ENCODE measurements at places on chromosomes 5 and 9.

- H3K36me3 ChIP-seq: no peaks in the 10 kb centered on the region
- H3K4me1 ChIP-seq: no peaks in the 10 kb centered on the region
- no peaks in the 10 kb centered on the region for H3K27me3 ChIP-seq
- H3K4me3 ChIP-seq: no peak overlapping the region
- no peak for DNase-seq
Observed at GRCh38 chr5:80122579-80122978, 87.4 kb downstream of the THBS4 start.

GRCh38 chr9:122389799-122390481 is 19.1 kb downstream of the PTGS1 start:
- DNase-seq: no peak
- H3K36me3 ChIP-seq: no peaks in the 10 kb centered on the region
- H3K27me3 ChIP-seq: no peaks in the 10 kb centered on the region

DNA sequence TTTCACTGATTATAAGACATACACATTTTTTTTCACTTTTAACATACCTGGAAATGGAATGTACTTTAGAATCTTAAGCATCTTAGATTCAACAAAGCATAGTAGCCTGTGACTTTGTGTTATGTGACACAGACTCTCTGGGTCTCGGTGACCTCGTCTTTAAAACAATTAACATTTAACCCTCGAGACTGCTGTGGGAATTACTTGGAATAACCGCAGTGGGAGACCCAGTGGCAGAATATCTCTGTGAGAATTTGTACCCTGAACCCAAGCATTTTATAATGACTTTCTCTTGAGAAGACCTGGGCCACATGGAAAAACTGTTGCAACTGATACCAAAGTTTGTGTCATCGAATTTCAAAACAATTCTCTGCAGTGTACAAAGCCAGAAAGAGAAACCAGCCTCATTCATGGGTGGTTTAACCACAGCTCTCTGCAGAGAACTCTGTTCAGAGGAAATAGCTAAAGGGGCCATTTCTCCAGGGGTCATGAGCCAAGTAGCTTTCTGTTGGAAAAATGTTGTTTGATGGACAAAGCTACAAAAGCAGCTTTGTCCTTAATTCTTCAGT is 10.0 kb upstream of the RETREG1 start:
- H3K27ac ChIP-seq: no peak overlapping the region
- no peaks in the 10 kb centered on the region for H3K36me3 ChIP-seq
- H3K27me3 ChIP-seq: no peaks in the 10 kb centered on the region
- DNase-seq: no peak
- H3K4me3 ChIP-seq: no peak overlapping the region

DNA sequence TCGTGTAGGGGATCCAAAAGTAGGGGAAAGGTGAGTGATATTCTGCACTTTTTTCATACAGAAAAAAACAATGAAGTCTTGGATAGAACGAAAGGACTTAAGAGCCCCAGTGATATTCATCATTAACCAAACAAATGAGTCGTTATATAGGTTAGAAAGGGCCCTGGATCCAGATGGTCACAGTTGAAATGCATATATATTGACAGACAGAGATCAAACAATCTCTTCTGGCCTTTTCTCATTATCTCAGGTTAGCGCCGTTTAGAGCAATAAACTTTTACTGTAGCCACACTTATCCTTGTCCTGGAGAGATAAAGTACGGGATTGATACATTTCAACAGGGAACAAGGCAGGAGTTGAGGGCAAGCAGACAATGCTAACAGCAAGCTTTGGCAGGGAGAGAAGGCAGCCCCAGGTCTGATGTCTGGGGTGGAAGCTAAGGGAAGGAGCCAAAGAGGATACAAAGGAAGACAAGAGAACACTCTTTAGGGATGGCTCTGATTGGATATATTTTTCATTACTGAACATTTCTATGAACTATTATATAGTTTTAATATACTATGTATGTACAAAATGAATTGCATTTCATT is 77.0 kb downstream of the LIFR start:
- H3K4me1 ChIP-seq: no peaks in the 10 kb centered on the region
- H3K4me3 ChIP-seq: no peak overlapping the region
- no peaks in the 10 kb centered on the region for H3K27me3 ChIP-seq
- no peak overlapping the region for H3K27ac ChIP-seq
- no peak for DNase-seq
- peaks cover 13% of the 10 kb centered on the region for H3K36me3 ChIP-seq

- H3K4me1 ChIP-seq: no peaks in the 10 kb centered on the region
- H3K4me3 ChIP-seq: no peak overlapping the region
- no peaks in the 10 kb centered on the region for H3K36me3 ChIP-seq
- no peak for DNase-seq
Observed at GRCh38 chr9:88197016-88197415, 58.7 kb upstream of the SPATA31C2 start.

DNA sequence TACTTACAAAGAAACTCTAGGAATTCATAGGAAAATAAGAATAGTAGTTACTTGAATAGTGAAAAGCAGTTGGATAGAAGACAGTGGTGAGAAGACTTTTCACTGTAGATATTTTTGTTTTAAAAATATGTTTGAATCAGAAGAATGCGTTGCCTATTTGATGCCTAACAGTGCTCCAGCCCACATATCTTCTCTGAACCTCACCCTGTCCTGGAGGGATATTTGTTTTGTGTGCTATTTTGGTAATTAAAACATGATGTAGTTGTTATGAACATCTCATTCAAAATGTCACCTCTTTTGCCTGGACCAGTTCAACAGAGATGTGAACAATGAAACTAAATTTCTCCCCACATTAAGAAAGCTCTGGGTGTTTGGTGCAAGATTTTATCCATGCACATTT is 87.6 kb downstream of the CARTPT start:
- H3K27me3 ChIP-seq: no peaks in the 10 kb centered on the region
- no peak overlapping the region for H3K4me3 ChIP-seq
- H3K4me1 ChIP-seq: no peaks in the 10 kb centered on the region
- no peaks in the 10 kb centered on the region for H3K36me3 ChIP-seq

- no peak overlapping the region for H3K4me3 ChIP-seq
- H3K36me3 ChIP-seq: peaks cover 32% of the 10 kb centered on the region
- H3K4me1 ChIP-seq: no peaks in the 10 kb centered on the region
- no peak for DNase-seq
- H3K27me3 ChIP-seq: no peaks in the 10 kb centered on the region
- H3K27ac ChIP-seq: no peak overlapping the region
Observed at GRCh38 chr9:93633492-93634221, 57.3 kb downstream of the PHF2 start.

DNA sequence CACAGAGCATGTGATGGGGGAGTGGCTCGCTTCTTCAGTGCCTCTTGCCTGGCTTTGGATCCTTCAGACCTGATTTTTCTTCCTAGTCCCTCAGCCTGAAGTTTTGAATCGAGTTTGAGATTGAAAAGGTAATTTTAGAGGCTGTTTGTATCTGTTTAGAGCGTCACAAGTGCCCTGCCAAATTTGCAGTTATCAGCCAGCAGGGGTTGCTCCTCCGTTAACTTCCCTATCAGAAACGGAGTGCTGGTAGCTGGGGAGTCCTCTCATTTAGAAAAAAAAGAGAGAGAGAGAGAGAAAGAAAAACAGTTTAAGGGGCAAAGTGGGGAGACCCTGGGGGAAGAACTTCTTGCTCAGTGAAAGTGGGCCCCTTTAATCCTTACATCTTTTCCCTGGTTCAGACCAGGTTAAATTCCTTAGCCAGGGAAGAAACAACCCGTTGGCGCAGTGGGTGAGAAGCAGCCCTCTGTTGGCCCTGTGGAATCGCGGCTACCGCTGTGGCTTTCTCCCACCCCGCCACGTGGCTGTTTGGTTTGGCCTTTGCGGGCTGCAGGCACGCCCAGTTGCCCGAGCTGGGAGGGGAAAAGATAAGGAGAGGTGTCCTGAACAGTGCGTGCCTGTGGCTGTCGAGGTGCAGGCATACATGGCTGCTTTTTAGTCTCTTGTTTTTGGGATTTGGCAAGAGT is 576.7 kb upstream of the ACO1 start:
- H3K27ac ChIP-seq: no peak overlapping the region
- H3K4me1 ChIP-seq: no peaks in the 10 kb centered on the region
- no peak overlapping the region for H3K4me3 ChIP-seq
- no peaks in the 10 kb centered on the region for H3K36me3 ChIP-seq
- H3K27me3 ChIP-seq: no peaks in the 10 kb centered on the region
- DNase-seq: no peak
